ENCODE measurements at places on chromosomes 1 and 21. TPM values are rescaled to one million over a fixed set of nuclear protein-coding genes. Genes with fewer than 3 reads are reported as not detected.
A peak's percentile ranks its signal among the peaks of the same experiment; 100 is the strongest.

TMEM39B gene
- 15.4 TPM for total RNA-seq

DNA sequence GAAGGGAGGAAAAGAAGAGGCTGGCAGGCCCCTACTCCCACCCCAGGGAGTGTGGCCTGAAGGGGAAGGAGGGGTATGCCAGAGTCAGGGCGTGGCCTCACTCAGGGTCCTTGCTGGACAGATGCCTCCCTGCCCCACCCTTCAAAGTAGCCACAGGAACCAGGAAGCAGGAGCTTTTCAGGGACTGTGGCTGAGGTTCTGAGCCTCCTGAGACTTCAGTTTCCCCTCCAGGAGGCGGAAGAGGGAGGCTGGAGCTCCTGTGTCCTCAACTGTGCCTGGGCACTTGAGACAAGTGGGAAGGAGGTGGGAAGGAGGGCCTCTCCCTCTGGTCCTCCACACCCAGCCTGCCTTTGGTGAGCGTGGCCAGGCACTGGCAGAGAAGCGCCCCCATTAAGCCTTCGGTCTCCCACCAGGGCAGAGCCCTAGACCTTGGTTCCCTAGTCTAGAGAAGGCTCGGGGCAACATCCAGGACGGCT, 5.3 kb downstream of the CELSR2 start:
- DNase-seq = no peak

GRCh38 chr1:3578906-3579305, 32.4 kb downstream of the MEGF6 start:
- DNase-seq = no peak

DNA sequence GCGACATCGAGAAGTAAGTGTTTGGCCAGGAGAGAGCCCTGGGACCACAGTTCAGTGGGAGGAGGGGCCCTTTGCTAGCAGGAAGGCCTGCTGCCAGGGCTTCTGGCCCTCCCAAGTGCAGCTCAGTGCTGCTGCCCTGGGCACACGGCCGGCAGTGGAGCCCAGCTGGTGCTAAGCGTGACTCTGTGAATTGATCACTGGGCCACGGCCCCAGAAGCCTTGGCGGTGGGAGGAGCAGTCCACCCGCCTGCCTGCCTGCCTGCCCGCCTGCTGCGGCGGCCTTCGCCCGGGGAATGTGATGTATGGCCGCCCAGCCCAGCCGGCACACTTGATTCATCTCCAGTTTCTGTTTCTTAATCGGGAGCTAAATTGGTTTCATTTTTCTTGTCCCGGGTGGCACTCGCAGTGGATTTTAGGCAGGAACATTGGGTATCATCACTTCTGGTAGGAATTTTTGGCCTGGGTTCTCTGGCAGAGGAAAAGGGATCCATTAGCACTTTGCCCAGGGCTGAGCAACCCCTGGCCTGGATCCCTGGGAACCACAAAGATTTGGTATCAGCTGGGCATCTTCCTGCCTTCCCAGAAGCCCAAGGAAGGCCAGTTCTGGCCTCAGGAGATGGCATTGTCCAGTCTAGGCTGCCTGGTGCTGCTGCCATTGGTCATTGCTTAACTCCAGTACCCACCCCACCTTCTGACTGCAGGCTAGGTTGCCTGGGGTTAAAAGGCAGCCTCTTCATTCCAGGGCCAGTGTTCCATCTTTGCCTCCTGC, 28.6 kb downstream of the TMEM53 start:
- no peak for DNase-seq

DNA sequence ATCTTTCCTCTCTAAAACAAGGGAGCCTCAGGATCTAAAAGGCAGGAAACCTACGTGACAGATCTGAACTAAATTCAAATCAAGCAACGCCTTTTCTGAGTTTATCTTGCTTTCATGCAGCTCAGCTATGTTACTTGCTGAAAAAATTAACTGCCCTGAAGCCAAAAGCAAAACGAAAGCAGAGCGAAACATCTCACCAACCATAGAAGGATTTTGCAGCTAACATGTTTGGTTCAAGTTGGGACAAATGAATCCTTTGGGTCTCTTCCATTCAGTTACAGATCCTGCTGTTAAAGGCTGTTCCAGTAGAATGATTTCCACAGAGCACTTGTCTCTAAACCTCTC, 482 bp downstream of the SLC2A5 start:
- DNase-seq = no peak

DNA sequence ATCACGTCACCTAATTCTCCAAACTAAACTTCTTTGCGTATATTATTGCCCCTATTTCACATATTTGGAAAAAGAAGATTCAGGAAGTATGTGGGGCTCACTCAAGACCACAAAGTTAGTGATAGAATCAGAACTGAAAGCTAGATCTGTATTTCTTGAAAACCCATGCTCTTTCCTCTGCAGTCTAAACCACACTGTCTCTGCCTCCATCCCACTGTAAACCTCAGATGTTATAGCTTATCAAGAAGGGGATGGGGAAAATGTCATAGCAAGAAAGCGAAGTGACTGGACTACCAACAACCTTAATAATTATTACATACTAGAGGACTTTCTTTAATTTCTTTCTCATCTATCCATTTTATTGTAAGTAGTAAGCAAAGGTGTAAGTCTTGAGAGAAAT, 257.7 kb upstream of the SGIP1 start:
- DNase-seq = no peak

DNA sequence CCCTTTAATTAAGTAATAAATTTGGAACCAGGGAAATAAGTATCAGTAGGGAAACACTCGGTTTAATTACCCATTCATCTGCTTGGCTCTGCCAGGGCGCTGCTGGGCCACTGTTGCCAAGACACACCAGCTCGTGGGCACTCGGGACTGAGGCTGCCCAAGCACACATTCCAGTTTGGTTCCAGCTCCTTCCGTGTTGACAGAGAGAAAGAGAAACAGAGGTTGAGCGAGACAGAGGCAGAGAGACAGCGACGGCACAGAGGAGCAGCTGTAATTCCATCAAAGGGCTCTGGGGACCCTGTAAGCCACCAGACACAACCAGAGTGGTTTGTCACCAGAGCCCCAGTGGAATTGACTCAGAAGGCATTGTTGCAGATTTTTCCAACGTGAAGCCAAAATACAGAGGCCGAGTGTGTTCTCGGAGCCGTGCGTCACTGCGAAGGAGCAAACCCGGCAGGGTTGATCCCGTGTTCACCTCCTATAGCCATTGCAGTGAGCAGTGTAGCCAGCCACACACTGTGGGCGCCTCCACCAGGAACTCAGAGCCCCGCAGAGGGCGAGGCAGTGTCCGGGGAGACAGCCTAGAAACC, 33.5 kb downstream of the SYF2 start:
- peak; percentile 88 for DNase-seq

- DNase-seq = no peak
Measured at GRCh38 chr1:53332186-53332564, 4.3 kb upstream of the LRP8 start.

GRCh38 chr1:217407534-217408001, 223.3 kb downstream of the GPATCH2 start:
- no peak for DNase-seq

DNA sequence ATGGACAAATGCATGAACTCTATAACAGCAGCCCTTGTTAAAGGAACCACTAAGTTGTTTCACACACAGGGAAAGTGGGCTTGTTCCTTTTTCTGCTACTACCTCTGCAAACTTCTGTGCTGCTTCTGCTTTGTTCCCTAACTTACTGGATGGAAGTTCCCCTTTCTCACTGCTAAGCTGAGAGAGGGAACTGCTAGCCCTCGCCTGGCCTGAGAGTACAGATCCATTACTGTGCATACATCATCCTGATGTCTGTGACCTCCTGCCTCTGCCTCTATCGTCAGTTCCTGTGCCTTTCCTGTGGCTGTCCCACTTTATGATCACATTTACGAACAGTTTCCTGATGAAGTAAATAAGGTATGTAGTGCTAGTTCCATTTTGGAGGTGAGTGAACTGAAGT, 3.5 kb downstream of the GNAT2 start:
- no peak for DNase-seq

DNA sequence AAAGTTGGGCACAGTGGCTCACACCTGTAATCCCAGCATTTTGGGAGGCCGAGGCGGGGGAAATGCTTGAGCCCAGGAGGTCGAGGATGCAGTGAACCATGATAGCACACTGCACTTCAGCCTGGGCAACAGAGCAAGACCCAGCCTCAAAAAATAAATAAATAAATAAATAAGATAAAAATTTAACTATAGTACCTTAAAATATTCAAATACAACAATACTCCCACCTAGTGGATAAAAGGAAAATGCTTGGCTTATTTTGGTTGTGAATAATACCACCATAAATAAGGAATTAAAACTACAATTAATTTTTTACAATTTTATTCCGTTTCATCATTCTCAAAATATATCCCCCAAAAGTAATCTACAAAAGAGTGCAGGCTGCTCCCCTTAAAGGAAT, 8.1 kb downstream of the PSMG1 start:
- no peak for DNase-seq
